ENCODE measurements at places on chromosomes 2 and 18.

DNA sequence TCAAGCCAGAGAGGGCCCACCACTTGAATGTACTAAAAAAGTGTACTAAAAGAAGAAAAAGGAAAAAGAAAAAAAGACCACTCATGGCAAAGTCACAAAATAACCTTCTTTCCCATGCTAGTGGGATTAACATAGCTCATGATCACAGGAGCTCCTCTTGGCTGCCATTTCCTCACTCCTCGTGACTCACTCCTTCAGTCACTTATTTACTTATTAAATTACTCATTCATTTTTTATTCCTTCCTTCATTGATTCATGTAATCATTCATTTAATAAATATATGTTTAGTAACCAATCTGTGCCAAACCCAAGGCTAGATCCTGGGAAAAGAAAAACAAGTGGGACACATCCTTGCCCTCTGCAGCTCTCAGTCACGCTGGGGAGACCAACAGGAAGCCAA lies 300.5 kb downstream of the INSIG2 start:
- DNase-seq = no peak

DNA sequence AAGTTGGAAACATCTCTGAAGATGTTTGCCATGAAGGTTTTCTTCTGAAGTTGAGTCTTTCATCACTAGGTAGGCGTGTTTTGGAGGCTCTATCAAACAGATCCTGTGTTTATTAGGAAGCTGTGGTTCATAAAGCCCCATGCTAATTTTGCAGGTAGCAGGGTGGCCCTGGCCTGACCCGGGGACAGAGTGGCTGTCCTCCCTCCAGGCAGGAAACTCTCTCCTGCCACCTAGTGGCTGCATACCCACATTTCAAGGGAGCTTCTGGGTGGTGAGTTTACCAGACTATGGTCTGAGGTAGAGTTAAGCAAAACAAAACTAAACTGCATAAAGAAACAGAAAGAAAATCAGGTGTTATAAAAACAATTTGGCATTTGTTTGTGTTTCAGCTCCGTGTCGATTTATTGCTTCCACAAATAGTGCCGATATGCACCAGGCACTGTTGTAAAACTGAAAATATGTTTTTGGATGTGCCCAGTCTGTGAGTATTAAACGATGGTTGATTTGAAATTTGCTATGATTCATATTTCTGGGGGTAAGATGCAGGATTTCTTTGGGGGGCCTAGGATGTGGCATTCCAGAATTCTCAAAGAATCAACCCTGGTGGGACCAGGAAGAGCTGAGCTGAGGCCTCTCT lies 26.0 kb upstream of the IL37 start:
- peak; percentile 85 for DNase-seq

DNA sequence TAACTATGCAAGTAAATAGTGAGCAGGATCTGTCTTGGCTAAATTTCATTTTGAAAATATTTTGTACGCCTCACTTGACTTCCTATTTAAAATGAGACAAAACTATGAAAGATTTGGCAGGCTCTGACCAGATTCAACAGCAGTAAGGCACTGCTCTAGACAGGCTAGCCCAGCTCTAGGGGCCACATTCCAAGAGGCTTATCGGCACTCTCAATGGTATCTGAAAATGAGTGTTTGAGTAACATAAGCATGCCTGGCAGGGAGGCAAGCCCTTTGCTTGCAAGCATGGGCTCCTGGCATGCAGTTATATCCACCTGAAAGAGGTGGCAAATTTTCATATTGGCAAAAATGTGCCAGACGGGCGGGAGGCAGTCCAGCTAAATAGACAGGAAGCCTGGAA lies 10.5 kb downstream of the CAPN13 start:
- DNase-seq = no peak

GRCh38 chr18:71327850-71328249 lies 1039.0 kb downstream of the SOCS6 start:
- no peak for DNase-seq

GRCh38 chr2:138009622-138010021 lies 45.3 kb downstream of the HNMT start:
- DNase-seq = no peak

- no peak for DNase-seq
Measured at GRCh38 chr2:129623783-129624182, 355.7 kb upstream of the RAB6C start.

GRCh38 chr2:62577994-62578781 lies 72.2 kb upstream of the TMEM17 start:
- DNase-seq = no peak

- DNase-seq = no peak
Measured at GRCh38 chr2:156435396-156435717, 822 bp upstream of the GPD2 start.

DNA sequence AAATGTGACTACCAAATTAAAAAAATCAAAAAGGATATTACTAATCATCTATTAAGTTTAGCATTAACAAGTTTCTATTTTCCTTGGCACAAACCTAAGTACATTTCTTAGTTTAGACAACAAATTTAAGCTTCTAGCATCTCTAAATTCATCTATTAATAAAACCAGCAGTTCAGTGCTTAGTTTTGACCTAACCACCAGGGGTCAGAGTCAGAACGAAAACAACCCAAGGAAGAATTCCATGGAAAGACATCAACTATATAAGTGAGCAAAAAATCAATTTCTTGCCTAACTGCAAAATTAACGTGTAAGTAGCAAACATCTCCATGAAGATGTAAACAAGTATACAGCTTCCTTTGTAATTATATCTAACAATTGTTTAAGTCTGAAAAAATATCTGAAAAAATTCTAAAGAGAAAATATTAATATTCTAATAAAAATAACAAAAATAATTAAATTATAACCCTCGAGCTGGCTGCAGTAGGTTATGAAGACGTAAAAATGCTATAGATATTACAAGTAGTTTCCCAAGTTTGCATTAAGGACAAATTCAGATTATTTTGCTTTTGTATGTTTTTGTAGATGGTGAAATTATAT lies 83.7 kb downstream of the CERKL start:
- DNase-seq = peak; percentile 78

DNA sequence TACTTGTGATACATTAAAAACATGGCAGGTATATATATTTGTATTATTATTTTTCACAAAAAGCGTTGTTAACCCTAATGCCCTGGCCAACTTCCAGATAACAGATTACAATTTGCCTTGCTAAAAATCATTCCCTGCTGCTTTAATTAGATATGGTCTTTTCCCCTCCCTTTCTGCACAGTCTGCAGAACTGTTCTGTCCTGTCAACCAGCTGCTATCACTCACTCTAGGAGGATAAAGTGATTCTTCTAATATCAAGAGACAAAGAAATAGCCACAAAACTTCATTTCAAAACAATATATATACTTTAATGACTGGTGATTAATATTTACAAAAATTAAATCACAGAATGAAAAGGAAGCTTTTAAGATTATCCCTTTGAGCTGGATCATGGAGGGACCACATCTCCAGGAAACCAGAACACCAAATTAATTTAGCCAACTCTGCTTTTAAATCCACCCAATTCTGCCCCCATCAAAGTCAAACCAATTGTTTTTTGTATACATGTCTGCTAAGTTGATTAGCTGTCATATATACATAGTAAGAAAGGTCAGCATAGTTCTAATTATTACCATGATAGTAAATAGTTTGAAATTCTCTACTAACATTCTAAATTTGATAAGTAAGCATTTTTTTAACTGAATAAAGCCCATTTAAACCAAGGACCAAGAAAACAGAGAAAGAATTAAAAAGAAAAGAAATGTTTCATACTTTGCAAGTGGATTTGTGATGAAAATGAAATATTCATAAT lies 55.7 kb downstream of the RND3 start:
- no peak for DNase-seq

- DNase-seq = no peak
Measured at GRCh38 chr2:52724585-52724984, 1043.0 kb upstream of the CHAC2 start.

GRCh38 chr2:23426263-23426905 lies 41.4 kb downstream of the KLHL29 start:
- no peak for DNase-seq

DNA sequence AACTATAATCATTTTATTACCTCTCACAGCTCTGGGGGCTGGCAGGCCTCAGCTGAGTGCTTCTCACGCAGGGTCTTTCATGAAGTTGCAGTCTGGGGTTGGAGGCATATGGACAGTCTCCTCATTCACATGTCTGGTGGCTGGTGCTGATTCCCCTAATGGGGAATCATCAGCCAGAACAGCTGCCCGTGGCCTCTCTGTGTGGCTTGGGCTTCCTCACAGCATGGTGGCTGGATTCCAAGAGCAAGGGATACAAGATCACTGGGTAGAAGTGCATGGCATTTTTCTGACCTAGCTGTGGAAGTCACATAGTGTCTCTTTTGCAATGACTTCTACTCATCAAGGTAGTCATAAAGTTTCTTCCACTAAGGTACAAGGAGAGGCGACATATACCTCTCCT lies 59.0 kb upstream of the LAPTM4A start:
- no peak for DNase-seq

- no peak for DNase-seq
Measured at GRCh38 chr18:4130734-4131719, 324.1 kb downstream of the DLGAP1 start.

- DNase-seq = no peak
Measured at GRCh38 chr2:180776921-180777320, 203.5 kb upstream of the UBE2E3 start.

GRCh38 chr2:22842205-22842869 lies 542.6 kb upstream of the KLHL29 start:
- DNase-seq = no peak

- no peak for DNase-seq
Measured at GRCh38 chr2:111034606-111035005, 86.1 kb upstream of the BCL2L11 start.

DNA sequence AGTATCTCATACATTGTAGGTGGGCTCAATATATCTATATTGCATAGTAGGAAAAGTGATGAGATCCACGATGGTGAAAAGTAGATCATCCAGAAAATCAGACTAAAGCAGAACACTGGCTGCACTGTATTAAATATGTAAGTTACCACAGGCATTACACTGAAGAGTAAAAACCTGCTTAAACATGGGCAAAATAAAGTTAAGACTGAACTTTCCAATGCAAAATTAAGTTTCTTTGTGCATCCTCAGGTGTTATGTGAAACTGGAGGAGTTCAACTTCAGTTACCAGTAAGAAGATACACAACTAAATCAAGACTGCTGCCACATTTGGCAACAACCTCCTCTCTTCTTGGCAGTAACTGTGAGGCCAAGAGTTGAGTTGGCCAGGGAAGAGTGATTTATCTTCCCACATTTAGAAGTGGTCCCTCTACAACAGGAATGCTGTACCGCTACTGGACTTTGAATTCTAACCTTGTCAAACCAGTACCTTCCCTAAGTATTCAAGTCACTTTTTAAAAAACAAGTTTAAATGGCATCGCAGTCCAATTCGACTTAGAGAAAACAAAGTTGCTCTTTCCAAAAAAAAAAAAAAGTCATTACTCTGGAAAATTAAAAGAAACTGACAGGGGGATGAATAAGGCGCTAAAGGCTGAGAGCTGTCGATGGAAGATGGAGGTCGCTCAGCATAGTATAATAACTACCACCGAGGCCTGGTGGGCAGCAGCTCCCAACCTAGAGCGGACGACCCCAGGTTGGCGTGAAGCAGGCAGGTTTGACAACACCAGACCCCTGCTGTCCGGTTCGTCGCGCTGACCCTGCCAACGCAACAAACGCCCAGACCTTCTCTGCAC lies 1.1 kb downstream of the MAP4K3 start:
- no peak for DNase-seq

GRCh38 chr18:43574974-43575373 lies 297.7 kb upstream of the SYT4 start:
- no peak for DNase-seq

- peak; percentile 63 for DNase-seq
Measured at GRCh38 chr2:190121971-190122370, 59.4 kb upstream of the MSTN start.

DNA sequence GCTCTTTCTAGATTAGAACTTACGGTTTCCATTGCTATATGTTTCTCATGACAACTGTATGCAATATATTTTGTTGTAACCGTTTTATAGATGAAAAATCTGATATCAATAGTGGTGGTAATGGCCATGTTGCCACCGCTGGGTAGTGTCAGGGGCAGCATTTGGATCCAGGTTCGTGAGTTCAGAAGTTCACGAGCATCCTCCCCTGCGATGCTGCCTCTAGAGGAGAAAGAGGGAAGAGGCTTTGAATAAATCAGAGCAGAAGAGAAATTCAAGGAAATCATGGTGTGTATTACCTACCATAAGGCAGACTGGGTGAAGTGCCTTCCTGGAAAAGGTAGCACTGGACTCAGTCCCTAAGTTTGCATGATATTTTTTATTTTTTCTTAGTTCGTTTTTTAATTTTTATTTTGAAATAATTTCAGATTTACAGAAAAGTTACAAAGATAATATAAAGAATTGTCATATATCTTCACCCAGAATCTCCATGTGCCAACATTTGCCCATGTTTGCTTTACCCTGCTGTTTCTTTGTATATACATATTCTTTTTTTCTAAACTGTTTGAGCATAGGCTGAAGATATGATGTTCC lies 3.3 kb upstream of the ZBTB7C start:
- DNase-seq = peak; percentile 76

DNA sequence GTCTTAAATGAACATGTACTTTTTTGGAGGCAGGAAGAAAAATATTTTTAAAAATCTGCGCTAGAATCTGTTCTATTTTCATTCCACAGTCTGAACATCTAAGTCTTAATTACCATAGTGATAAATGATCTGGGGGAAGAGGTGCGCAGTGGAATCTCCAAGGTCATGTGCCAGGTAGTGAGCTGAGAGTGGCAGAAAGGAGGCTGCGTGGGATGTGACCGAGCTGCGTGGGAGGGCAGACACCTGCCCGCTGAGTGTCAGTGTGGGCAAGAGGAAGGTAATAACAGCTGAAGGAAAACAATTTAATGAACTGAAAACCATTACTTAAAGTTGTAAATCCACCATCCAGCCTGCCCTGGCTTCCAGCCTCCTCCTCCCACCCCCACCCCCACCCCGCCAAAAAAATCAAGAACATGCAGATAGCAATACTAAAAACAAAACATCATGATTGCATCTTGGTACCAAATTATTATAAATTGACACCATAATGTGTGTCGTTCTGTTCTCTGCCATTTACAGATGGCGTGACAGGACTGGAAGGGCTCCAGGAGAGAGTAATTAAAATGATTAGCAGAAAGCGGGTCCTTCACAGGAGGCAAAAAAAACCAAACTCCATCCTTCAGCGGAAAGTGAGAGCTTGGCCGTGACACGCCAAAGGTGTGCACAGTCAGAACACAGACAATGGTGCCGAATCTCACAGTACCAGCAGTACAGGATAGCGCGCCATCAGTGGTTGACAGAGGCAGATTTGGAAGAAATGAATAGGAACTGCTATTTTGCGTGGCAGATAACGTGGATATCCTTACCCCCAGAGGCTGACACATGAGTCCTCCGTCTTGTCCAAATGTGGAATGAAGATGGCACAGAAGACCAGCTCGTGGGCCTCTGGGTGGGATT lies 11.4 kb upstream of the DTNB start:
- no peak for DNase-seq

GRCh38 chr2:229686122-229686919 lies 28.0 kb downstream of the DNER start:
- DNase-seq = no peak

- DNase-seq = no peak
Measured at GRCh38 chr2:146879882-146880281, 964.9 kb upstream of the ACVR2A start.

Measured in Karpas-422 (cell line).